ENCODE measurements at places on chromosomes 1 and 21. TPM values are rescaled to one million over a fixed set of nuclear protein-coding genes. Genes with fewer than 3 reads are reported as not detected.

GRCh38 chr1:215911406-215911968, 344.4 kb downstream of the KCTD3 start:
- H3K4me1 ChIP-seq, result no peaks in the 10 kb centered on the region
- H3K27me3 ChIP-seq, result no peaks in the 10 kb centered on the region
- no peak overlapping the region for H3K27ac ChIP-seq

DNA sequence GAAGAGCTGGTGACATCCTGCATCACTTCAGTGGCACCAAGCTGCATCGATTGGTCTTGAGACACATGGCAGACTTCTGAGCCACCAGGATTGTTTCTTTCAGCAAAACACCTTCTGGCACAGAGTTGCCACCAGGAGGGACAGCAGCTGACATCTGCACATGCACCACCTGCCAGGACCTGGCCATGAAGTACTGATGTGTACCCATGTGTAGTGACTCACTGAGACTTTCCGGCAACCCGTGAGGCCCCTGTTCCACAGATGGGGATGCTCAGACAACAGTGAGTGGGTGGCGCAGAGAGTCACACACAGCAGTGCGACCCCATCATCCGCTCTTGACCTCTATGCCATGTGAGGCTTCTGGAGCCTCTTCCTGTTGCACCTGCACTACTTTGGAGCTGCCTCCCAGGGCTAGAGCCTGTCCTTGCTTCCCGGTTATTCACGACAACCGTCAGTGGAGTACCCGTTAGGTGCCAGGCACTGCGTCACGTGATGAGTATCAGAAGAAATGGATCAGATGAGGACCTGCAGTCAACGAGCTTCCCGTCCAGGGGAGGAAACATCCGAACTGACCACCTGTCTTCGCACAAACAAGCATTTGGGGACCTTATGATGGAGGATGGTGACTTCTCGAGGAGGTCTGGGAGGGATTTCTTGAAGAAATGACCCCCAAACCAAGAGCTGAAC, 80.5 kb upstream of the VAMP3 start:
- no peak for DNase-seq
- no peaks in the 10 kb centered on the region for H3K4me1 ChIP-seq

GRCh38 chr21:43031121-43031619, 44.5 kb downstream of the CBS start:
- DNase-seq, result no peak
- H3K4me3 ChIP-seq, result no peak overlapping the region
- H3K27ac ChIP-seq, result no peak overlapping the region
- H3K27me3 ChIP-seq, result no peaks in the 10 kb centered on the region

- no peaks in the 10 kb centered on the region for H3K27me3 ChIP-seq
- H3K27ac ChIP-seq, result no peak overlapping the region
- no peaks in the 10 kb centered on the region for H3K36me3 ChIP-seq
- DNase-seq, result peak; percentile 1
- no peaks in the 10 kb centered on the region for H3K4me1 ChIP-seq
These were observed 1232.0 kb downstream of the KCNT2 start for GRCh38 chr1:195376190-195376589.

The AJAP1 gene
- total RNA-seq, result under 0.01 TPM

The CFAP141 gene
- not detected for total RNA-seq
